ENCODE measurements at places on chromosomes 16 and 17.

- no peak for DNase-seq
Observed at GRCh38 chr17:46879101-46879500, 27.7 kb downstream of the WNT9B start.

- no peak for DNase-seq
Observed at GRCh38 chr16:82360024-82360783, 190.2 kb upstream of the MPHOSPH6 start.

GRCh38 chr16:83115491-83116232 lies 488.9 kb downstream of the CDH13 start:
- no peak for DNase-seq

GRCh38 chr17:30422171-30422570 lies 43.4 kb downstream of the CPD start:
- no peak for DNase-seq

- no peak for DNase-seq
Observed at GRCh38 chr16:24203675-24204074, 52.5 kb upstream of the CACNG3 start.

DNA sequence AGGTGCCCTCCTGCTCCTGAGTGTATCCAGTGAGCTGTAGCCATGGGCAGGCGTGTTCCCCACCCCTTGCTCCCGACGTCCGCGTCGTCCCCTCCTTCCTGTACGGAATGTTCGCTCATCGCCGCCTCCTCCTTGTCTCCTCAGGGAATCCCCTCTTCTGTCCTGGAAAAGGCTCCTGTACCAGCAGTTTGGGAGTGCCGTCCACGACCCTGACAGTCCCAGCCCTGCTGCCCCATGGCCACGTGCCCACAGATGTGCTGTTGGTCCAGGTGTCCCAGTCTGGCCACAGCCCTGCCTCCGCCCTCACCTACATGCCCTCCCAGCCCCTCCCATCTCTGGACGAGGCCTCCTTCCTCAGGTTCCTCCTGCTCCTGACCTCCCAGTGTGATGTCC lies 30.2 kb downstream of the OR1D5 start:
- no peak for DNase-seq

GRCh38 chr16:4674926-4675530 lies 18.3 kb upstream of the NUDT16L1 start:
- DNase-seq, result no peak

DNA sequence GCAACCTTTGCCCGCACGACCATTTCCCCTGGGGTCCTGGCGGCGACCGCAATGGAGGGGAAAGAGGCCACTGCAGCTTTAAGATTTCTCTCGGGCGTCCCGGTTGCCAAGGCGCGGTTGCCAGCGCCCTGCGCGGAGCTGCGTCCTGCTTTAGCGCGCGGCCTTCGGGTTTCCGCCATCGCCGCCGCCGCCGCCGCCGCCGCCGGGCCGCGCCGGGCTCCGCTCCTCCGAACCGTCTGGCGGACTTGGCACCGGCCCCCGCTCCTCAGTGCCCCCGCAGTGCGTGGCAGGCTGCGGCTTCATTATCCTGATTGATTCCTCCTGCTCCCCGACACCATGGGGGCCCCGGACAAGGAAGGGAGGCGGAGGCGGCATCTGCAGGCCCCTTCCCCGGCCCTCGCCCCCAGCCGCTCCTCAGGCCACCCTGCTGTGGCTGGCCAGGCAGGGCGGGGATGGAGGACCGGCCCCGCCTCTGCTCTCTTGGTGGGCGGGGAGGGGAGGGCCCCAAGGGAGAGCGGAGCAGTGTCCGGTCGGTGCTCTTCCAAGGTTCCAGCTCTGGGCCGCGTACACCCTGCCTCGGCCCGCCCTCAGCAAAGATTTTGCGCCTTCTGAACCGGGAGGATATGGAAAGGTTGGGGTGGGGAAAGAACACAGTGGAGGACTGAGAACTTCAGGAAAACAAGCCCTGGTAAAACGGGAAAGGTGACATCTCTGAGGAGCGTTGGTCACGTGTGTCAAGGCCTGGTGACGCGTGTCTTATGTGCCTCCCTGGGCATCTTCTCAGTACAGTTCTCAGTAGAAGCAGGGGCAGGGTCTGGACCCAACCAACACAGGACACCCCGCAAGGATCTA lies 34.0 kb downstream of the NEUROD2 start:
- DNase-seq, result peak; percentile 64

GRCh38 chr16:363766-364490 lies 6.4 kb downstream of the MRPL28 start:
- no peak for DNase-seq

DNA sequence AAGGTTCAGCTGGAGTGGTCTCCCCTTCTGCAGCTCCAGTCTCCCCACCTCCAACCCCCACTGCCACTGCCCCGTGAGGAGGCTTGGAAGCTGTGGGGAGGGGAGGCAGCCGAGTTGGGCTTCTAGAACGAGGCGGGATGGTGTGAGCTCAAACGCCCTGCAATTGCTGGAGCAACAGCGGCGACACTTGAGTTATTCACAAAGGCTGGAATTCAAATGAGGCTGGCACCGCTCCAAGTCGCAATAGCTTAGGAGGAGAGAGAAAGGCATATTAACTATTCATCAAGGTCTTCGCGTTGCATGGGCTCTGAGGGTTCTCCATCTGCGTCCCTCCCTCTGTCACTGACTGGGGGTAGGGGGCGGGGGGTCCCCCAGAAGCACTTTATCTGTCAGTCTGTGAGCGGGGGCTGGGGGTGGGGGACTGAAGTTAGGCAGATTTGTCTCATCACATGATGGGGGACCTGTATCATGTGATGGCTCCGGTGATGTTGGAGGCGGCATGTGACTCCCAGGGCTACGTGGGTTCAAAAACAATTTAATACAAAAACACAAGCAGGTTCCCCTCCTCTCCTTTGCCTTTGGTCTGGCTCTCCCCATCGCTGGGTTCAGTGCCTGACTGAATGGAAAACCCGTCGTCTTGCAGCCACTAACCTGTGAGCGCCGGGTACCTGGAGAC lies 70.5 kb downstream of the RBBP6 start:
- peak; percentile 39 for DNase-seq

GRCh38 chr17:77085926-77086432 lies 54.8 kb upstream of the SEC14L1 start:
- no peak for DNase-seq

- DNase-seq, result no peak
Observed at GRCh38 chr16:60731329-60732050, 1304.7 kb downstream of the CDH8 start.

- no peak for DNase-seq
Observed at GRCh38 chr16:52498328-52499059, 48.4 kb downstream of the TOX3 start.

DNA sequence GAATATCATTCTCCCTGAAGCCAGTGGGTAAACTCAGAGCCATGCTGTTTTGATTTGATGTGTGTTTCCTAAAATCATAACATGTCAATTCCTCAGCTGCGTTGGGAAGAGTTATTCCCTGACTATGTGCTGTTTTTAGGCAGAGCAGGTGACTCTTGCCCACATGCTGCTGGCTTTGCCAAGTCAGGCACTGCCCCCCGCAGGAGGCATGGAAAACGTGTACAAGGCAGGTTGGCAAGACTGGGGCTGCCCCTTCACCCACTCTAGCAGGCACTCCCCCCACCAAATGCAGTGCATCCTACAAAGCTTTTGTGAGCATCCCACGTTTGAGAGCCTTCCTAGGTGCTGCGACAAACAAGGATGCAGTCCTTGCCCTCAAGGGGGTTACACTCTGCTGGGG lies 38.3 kb upstream of the NAT9 start:
- DNase-seq, result peak; percentile 14

DNA sequence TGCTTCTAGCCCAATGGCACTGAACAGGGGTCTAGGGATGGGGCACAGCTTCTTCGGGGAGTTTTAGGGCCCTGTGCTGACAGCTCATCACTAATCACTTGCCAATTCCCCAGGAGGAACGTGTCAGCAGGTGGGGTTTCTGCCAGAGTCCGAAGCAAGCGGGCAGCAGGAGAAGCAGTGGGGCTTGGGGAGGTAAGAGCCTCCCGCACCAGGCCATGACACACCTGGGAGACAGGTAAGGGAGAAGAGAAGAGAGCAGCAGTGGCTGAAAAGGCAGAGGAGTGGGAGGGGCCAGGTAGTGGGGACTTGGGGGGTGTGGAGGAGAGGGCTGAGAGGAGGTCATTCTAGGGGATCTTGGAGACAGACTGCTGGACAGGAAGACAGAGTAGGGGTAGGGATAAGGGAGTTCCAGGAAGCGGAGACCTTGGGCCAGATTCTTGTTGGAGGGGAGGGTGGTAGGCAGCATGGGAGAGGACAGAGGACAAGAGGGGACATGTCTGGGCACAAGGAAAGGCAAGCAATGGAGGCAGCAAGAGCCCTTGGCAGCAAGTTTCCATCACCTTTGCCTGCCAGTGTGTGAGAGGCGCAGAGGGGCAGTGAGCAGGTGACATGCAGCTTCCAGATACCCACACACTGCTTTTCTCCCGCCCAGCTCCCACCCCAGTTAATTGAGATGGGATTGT lies 4.9 kb downstream of the PHOSPHO1 start:
- DNase-seq, result no peak

- no peak for DNase-seq
Observed at GRCh38 chr17:18262111-18262510, 1.6 kb downstream of the MIEF2 start.

- no peak for DNase-seq
Observed at GRCh38 chr16:4580250-4580649, 24.1 kb downstream of the C16orf96 start.

GRCh38 chr17:27459433-27459832 lies 3.2 kb downstream of the KSR1 start:
- no peak for DNase-seq

GRCh38 chr17:78883089-78883532 lies 19.9 kb downstream of the CEP295NL start:
- no peak for DNase-seq

- DNase-seq, result no peak
Observed at GRCh38 chr17:30207655-30208054, 27.8 kb downstream of the SLC6A4 start.

GRCh38 chr17:38604479-38605403 lies 1.0 kb downstream of the SRCIN1 start:
- DNase-seq, result peak; percentile 46

- no peak for DNase-seq
Observed at GRCh38 chr16:50972876-50973275, 178.2 kb downstream of the SALL1 start.

DNA sequence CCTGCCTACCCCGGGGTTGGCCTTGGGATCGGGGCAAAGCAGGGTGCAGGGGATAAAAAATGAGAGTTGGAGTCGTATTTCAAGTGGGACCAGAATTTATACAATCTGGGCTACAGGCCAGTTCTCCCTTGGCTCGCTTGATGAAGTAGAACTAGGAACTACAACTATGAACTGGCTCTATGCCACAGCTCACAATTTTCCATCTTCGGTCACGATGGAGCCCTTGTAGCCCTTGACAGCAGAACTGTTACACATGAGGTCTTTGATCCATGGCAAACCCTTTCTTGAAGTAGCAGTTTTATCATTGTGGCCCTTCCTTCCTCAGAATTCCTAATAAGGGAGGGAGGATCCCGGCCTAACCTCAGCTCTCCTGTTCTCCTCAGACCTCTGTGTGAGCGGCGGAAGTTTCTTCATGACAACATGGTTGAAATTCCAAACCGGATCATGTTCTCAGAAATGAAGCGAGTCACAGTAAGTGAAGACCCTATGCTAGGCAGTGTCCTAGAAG lies 17.1 kb downstream of the LIG3 start:
- DNase-seq, result no peak

DNA sequence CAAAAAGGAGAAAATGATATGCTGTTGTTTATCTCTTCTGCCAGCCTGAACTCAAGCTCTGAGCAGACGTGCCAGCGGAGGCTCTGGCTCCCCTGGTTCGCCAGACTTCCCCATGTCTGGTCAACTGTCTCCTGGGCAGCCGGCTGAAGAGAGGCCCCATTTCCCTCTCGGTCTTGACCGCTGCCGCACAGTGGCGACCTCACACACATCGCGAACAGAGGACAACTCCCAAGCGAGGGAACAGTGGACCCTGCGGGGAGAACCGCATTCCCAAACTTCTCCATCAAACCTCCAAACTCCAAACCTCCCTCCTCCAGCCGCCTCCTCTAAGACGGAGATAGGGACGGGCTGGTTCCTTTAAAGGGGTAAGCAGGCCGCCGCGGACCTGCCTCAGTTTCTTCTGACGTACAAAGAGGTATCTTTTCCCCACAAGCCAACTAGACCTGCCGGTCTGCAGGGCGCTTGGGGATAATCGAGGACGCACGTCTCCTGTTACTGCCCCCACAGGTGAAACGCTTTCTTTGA lies 24.9 kb upstream of the RFFL start:
- DNase-seq, result peak; percentile 23

DNA sequence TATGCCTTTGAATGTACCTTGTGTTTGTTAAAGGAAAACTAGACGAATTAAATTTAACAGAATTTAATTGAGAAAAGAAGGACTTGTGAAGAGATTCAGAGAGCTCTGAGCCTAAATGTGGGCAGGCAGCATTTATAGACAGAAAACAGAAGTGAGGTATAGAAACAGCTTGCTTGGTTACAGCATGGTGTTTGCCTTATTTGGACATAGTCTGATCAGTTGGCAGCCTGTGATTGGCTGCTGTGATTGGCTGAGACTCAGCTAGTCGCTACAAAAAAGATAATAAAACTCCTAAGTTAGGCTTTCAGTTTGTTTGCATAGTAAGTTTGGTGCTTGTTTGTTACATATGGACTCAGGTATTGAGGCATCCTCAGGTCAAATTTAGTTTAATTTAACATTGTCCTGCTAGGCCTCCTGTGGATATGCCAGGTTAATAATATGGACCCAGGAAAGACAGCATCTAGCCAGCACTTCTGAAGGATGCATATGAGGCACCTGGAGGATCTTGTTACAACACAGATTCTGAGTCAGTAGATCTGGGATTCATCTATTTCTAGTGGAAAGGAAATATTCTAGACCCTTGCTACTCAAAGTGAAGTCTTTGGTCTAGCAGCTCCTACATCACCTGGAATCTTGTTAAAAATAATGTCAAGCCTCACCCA lies 43.4 kb downstream of the SLFN5 start:
- peak; percentile 15 for DNase-seq

DNA sequence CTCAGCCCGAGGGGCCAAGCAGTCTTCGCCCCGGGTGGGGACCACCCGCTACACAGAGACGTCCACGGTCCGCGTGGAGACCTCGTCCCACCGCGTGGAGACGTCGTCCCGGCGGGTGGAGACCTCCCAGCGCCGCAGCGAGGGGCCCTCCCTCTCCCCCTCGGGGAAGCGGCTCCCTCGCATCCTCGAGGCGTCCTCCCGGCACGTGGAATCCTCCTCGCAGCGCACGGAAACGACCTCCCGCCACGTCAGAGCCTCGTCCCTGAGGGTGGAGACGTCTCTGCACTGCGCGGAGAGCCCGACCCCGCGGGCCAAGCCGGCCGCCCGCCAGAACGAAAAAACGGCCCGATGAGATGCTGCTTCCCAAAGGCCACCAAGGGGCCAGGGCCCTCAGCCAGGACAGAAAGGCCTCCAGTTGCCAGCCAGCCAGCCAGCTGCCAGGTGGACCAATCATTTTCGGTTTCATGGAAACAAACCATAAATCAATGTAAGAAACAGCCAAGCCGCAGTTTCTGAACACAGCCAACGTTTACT lies 424 bp downstream of the C17orf100 start:
- peak; percentile 51 for DNase-seq
